NCI-H748 treated with DMSO at 0.1 percent for 48 hours (cell line): ENCODE measurements at places on chromosomes 4 and X.

DNA sequence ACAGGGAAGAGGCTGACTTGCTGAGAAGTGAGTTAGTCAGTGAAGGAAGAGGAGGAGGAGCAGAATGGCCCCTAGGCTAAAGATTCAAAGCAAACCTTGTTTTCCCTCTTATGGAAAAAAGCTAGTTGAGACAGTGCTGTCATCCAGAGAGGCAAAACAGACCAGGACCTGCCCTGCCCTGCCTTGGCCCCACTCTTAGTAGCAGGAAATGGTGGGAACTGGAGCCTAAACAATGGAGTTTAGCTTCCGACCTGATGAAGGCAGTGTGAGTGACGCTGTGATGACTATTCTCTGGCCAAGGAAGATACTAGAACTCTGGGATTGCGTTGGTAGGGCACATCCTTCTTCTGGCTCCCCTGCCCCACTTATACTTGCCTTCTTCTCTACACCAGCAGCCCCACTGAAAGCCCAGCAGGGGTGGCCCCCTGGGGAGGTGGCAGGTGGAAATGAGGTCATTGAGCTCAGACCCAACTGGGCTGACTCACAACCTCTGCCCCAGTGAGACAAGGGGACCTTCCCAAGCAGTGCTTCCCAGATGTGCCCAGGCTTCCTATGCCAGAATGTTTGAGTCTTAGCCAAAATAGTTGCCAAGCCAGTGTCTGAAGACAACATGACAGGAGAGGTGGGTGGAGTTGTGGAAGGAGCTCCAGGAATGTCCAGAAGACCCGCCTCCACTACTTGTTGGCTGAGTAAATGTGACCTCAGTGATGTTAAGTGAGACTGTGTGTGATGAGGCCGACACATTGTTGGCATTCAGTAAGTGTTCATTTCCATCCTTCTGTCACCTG lies 38.8 kb downstream of the MSN start:
- DNase-seq = no peak

- DNase-seq = no peak
Observed at GRCh38 chr4:185504098-185505047, 30.9 kb downstream of the PDLIM3 start.

GRCh38 chr4:82591592-82591991 lies 29.8 kb upstream of the TMEM150C start:
- no peak for DNase-seq

DNA sequence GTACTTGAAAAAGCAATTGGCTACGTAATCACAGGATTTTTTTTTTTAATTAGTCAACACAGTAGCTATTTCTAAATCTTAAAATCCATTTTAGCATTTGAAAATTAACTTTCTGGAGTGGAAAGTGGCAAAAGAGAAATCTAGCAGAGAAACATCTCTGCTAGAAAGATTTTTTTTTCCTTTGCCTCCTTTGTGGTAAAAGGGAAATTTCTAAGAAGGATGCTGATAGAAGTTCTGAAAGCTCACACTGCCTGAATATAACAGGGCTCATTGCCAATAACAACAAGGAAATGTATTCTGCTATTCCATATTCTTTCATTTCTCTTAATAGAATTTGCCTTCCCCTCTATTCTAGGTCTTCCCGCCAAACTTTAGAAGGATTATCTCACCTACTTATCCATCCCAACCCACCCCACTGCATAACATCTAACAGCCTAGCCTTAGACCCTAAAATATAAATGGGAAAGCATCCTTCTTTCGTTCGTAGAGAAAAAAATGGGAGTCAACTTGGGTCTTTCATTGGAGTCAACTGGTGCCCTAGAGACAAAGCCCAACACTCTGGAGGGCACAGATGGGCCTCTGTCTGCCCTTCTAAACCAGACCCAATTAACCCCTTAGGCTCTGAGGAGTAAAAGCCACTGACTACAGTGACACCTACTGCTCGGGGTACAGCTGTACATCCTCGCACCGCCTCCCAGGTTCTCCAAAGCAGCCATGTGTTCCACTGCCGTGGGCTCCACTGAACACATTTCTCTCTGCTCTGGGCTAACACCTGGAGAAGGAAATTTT lies 103.9 kb downstream of the MAML3 start:
- DNase-seq = no peak

GRCh38 chr4:93764639-93765246 lies 63.8 kb upstream of the ATOH1 start:
- DNase-seq = peak; percentile 14

- no peak for DNase-seq
Observed at GRCh38 chr4:21327976-21328700, 620.4 kb downstream of the KCNIP4 start.

DNA sequence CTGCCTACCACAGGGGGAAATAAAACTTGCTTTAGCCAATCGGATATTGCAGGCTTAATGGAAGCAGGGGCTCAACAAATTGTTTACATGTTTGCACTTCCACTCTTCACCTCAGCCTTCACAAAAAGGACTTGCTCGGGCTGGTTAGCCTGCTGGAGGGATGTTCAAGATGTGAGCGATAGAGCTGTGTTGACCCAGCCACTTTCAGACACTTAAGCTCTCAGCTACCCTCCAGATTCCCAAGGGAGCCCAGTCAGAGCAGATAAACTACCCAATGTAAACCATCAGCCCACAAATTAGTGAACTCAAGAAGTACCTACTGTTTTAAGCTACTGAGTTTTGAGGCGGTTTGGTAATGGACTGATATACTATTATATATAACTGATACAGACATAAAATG lies 508.4 kb upstream of the FTHL17 start:
- no peak for DNase-seq

DNA sequence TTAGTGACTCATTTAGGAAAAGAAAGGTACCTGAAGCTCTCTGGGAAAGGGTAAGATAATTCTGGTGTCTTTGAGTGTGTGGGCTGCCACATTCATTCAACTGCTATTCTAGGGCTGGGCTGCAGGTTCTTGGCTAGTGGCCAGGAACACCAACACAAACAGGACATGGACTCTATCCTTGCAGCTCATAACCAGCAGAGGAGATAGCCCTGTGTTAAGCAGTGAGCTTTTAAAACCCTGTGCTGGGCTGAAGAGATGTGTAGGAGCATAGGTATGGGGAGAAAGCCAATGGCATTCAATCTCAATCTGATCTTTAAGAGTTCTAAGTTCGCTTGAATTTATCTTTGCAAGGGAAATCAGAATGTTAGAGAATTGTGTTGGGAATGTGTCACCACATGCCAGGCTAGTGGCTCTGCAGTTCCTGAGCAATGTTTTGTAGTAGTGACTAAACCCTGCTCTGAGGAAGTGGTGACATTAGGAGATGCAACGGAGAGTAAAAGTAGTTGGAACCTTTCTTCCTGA lies 39.2 kb downstream of the SGMS2 start:
- no peak for DNase-seq

DNA sequence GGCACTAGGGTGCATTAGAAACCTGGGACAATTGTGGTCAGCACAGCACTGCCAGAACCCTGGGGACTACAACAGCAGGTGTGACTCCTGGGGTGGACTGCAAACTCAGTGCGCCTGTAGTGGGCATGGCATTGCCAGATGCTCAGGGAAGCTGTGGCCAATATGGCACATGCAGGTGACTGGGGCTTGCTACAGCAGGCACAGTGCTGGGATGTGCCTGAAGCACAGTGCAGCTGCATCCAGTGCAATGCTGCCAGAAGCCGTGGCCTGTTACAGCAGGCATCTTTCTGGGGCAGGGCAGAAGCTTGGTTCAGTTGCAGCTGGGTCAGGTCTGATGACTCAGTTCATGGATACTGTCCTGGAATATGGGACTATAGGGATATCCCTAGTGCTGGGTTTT lies 445.8 kb downstream of the CCSER1 start:
- DNase-seq = no peak

DNA sequence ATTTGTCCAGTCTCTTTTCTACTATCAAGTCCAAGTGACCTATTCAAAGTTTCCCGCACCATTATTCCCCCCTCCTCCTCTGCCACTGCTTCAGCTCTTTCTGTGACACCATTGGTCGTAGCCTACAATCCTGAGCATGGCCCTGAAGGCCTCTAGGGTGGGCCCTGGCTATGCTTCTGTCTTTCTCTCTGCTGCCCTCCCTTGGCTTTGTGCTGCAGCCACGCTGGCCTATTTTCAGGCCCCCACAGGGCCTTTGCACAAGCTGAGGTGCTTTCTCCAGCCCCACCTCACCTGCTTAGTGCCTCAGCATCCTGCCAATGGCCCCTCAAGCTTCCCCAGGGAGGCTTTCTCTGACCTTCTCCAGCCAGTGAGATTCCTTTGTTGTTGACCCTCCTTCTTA lies 156.5 kb downstream of the NHS start:
- DNase-seq = no peak

DNA sequence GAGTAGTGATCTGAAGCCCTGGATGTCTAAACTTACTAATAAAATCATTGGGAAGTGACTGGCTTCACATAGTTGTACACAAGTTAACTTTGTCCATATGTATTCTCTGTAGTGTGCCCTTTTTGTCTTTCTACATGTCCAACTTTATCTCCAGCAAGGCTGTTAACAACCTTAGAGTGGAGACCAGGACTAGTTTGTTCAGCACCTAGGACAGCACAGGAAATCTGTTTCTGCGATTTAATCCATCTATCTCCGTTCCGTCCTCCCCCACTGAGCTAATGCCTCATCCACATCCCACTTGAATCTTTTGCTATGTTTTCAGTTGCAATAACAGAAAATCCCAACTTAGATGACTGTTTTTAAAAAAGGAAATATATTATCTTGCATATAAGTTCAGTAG lies 3.4 kb upstream of the ARR3 start:
- DNase-seq = no peak

GRCh38 chrX:71210816-71211215 lies 12.2 kb upstream of the GJB1 start:
- no peak for DNase-seq

DNA sequence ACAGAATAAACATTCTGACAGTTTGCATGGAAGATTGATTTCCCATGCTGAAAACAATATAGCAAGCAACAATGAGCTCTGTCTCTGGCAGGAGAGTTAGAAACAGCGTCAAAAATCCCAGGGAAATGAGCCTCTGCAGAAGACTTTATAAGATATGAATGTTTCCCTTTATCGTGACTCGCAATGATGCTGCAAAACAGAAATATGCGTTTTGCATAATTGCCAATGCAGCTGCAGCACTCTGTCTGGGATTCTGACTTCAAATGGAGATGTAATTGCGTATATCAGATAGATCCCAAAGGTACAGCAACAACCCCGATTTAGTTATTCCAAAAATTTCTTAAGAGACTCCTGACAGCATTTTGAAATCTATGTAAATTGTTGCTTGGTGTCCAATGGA lies 702.4 kb upstream of the EPHA5 start:
- no peak for DNase-seq

- DNase-seq = no peak
Observed at GRCh38 chr4:139858436-139859205, 193.0 kb downstream of the MGST2 start.

DNA sequence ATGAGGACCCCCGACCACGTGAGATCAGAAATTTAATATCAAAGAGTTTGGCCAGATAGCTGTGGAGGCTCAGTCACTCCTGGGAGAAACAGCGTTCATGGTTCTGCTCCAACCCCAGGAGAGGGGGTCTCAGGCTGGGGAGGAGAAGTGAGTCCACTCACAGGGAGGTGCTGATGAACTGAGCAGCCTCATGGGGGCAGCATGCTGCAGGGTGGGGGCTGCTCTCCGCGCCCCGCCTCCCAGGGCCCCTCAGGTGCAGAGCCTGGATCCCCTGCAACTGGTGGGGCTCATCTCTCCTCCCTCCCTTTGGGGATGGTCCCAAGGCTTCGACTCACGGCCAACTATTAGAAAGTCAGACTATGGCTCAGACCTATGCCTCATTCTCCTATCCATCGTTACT lies 26.6 kb upstream of the C4orf50 start:
- no peak for DNase-seq

GRCh38 chrX:119826399-119826959 lies 26.3 kb downstream of the UPF3B start:
- DNase-seq = no peak

GRCh38 chr4:105714932-105715331 lies 6.3 kb downstream of the GSTCD start:
- DNase-seq = no peak

GRCh38 chr4:14265651-14266050 lies 638.1 kb upstream of the BOD1L1 start:
- no peak for DNase-seq
